ENCODE measurements at places on chromosomes 7 and 10.

- no peak for DNase-seq
Observed at GRCh38 chr7:28041508-28042314, 138.9 kb downstream of the JAZF1 start.

DNA sequence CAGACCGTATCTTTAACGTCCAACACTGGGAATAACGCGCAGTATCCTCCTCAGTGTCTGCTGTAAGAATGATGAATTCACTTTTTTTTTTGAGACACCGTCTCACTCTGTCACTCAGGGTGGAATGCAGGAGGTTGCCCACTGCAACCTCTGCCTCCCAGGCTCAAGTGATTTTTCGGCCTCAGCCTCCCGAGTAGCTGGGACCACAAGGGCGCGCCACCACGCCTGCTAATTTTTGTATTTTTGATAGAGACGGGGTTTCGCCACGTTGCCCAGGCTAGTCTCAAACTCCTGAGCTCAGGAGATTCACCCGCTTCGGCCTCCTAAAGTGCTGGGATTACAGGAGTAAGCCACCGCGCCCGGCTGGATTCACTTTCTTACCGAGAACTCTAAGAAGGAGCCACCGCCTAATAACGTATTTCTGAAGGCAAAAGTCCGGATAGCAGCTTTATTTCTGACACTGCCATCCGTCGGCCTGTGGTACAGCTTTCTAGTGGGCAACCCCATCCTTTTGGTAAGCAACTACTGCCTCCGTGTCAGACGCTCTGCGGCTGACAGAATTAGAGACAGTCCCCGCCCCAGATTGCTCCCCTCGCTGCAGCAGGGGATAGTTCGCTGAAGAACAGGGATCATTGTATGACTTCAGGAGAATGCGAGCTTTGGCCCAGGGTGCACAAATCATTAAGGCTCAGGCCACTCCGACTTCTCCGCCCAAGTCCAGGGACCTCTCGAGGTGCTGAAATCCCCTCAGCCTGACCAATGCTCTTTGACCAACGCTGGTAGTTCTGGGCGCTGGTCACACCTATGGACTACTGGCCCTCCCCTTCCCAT, 662 bp downstream of the POLR3A start:
- peak; percentile 15 for DNase-seq

DNA sequence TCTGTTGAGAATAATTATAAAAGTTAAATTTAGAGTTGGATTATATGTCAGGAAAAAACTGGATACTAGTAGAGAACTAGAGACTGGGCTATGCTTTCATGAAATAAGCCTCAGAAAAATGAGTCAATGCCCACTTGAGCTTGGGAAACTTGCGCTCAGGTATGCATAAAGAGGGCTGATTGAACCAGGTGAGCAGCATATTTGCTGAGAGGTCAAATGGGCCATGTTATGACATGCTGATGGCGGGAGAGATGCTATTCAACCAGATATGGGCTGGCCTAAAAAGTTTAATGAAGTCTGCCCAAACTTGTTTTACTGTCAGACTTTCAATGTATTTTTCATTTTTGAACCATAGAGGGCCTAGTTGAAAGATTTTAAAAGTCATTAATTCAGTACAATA, 837.6 kb upstream of the GHITM start:
- DNase-seq = no peak

DNA sequence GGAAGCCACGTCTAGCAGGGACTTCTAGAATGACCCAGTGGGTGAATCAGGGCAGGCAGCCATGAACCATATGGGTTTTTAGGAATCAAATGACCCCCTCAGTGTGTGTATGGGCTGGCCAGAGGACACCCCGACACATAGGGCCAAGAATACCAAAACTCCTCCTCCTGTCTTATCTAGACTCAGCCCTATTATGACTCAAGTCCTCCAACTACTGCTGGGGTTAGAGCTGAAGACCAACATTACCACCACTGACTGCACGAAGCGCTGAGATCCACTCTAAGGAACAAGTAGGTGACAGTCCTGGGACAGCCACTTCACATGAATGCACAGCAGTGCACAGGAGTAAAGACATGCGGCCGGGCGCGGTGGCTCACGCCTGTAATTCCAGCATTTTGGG, 11.5 kb upstream of the SVOPL start:
- no peak for DNase-seq

GRCh38 chr10:13899941-13900340, 313.2 kb downstream of the PRPF18 start:
- DNase-seq = no peak

DNA sequence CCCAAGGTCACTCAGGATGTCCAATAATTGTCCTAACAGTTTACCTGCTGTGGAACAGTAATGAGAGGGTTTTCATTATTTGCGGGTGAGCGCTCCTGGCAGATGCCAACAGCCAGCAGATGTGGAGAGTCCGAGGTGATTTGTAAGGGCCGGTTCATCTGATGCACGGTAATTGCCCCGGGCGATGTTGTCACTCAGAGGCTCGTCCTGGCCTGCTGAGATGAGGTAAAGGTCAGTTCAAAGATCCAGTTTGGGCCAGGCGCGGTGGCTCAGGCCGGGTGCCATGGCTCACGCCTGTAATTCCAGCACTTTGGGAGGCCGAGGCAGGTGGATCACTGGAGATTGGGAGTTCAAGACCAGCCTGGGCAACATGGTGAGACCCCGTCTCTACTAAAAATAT, 16.9 kb downstream of the LHPP start:
- DNase-seq = no peak

- DNase-seq = no peak
Observed at GRCh38 chr7:142177869-142178268, 66.4 kb downstream of the MGAM2 start.

- DNase-seq = peak; percentile 22
Observed at GRCh38 chr10:7388602-7389001, 22.2 kb downstream of the SFMBT2 start.

DNA sequence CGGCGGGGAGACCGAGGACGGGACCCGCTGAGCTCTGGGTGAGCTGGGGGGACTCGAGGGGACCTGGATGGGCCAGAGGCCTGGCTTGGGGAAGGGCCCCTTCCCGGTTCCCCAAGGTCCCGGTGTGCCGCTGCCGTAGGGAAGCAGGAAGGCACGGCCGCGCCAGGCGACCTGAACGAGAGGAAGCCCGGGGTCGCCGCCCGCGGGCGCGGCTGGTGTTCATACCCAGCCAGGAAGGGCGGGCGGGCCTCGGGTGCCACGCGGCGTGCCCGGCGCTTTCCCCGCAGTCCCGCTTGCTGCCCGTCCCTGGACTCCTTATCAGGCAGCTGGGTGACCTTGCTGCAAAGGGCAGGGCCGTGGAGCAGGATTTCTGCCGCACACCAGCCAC, 38.0 kb downstream of the ZNF777 start:
- no peak for DNase-seq

- no peak for DNase-seq
Observed at GRCh38 chr7:30699706-30700495, 17.6 kb upstream of the CRHR2 start.

GRCh38 chr10:44908936-44909630, 2.1 kb upstream of the TMEM72 start:
- DNase-seq = no peak

GRCh38 chr7:158587162-158588084, at the start of gene PTPRN2:
PTPRN2 (minus strand) TSS chr7:158587823.
- peak; percentile 56 for DNase-seq

DNA sequence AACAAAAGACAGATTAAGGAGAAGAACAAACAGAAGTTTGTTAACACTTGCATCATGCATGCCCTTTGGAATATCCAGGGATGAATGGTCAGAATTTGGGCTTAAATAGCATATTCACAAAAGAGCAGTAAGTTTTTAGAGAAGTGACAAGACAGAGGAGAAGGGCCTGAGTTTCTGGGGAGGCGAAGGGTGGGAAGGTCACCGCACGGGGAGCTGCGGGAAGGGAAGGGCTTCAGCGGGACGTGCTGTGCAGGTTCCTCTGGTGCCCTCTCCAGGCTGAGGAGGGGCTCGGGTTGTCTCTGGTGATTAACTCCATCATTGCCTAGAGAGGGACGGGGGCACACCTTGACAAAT, 10.4 kb upstream of the ZNF22 start:
- no peak for DNase-seq

DNA sequence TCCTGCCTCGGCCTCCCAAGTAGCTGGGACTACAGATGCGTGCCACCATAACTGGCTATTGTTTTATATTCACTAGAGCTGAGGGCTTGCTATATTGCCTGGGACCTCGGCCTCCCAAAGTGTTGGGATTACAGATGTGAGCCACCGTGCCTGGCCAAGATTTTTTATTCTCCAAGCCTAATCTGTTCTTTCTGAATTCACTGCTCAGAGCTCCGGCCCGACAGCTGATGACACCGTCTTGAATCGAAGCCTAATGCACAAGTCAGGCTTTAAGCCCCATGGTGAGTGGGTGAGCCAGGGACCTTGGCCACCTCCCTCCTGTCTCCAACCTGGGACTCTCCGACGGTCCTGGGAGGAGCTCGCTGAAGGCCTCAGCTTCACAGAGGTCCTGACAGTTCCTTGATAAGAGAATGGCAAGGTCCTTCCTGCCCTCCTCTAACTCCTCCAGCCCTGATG, 338.9 kb downstream of the WDR37 start:
- DNase-seq = no peak

GRCh38 chr10:97280783-97281182, 11.7 kb downstream of the ARHGAP19 start:
- no peak for DNase-seq

- DNase-seq = no peak
Observed at GRCh38 chr10:78688901-78689583, 379.7 kb upstream of the ZMIZ1 start.

GRCh38 chr7:27082171-27082570, 13.6 kb downstream of the HOXA1 start:
- DNase-seq = no peak

DNA sequence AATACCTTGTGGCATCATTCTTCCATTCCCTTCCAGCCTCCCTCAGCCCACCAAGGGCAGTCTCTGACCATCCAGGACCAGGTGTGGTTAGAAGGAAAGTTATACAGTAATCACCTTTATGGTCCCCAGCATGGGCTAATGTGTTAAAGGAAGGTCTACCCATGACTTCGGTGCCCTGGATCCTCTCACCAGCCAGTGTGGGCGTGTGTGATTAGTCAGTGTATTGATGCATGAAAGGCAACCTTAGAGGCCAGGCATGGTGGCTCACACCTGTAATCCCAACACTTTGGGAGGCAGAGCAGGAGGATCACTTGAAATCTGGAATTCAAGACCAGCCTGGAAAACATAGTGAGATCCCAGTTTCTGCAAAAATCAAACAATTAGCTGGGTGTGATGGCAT, 88.9 kb downstream of the APBB1IP start:
- DNase-seq = no peak

DNA sequence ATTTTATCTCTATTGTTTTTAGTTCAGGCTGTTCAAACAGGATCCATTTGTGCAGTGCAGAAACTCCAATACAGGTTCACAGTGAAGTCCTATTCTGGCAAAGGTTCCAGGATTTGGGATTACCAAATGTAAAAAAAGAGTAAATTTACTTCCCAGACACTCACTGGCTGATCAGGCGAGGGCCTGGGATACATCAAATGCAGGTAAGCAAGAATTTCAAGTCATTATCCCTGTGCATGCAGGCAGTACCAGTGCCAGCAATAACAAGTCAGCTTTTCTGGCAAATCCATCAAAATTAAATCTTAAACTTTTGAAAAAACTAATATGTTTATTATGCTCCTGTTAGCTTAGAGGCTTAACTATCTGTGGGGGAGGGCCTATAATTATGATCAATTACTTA, 6.3 kb downstream of the CDK6 start:
- DNase-seq = no peak

All from CD4-positive, alpha-beta T cell treated with Interleukin-1 beta for 1 hour (primary cell).